Psoas muscle (tissue), 8 donors: ENCODE measurements at places on chromosomes 11 and 22. TPM values are rescaled to one million over a fixed set of nuclear protein-coding genes. Genes with fewer than 3 reads are reported as not detected.
A peak's percentile ranks its signal among the peaks of the same experiment; 100 is the strongest.

The SMDT1 gene
- total RNA-seq = 123 TPM

- DNase-seq = no peak
These were observed 12.1 kb upstream of the BLID start for GRCh38 chr11:122128146-122128545.

GRCh38 chr11:120637131-120637530 lies 125.6 kb downstream of the GRIK4 start:
- DNase-seq = no peak

DNA sequence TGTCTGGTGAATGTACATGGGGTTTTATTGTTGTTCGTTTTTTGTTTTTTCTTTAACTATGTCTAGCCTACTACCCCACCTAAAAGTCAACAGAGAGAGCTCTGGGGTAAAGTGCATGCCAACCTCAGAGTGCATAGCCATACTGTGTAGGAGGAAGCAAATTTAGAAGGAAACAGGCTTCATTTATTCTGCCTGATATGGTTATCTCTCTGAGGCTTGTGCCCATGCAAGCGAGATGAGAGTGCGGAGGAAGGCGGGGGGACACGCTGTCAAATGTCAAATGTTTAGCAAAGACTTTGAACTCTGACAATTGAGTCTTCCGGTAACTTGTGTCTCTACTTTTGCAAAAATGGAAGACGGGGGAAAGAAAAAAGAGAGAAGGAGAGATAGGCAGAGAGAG lies 295.5 kb downstream of the ETS1 start:
- no peak for DNase-seq

The FLRT1 gene
- total RNA-seq = 0.08 TPM

- DNase-seq = no peak
These were observed 20.0 kb downstream of the CD82 start for GRCh38 chr11:44585421-44585820.

DNA sequence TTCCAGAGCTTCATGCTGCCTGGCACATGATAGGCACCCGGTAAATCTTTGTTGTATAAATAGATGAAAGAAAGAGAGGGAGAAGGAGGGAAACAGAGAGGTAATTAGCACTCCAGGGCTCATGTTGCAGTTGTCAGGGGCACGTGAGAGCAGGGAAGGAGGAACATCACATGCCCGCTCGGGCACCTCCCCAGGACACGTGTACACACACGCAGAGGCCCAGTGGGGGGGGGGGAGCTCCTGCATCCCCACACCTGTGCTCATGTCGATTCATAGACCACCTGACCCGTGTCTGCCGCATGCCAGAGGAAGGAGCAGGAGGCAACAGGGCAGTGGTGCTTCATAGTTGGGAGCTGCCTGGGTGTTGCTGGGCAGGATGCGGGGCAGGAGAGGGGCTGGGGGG lies 37.1 kb upstream of the NNMT start:
- peak; percentile 81 for DNase-seq

The DDTL gene
- 0.77 TPM for total RNA-seq

The FAM111B gene
- not detected for total RNA-seq

- DNase-seq = peak; percentile 70
These were observed 61.6 kb downstream of the LRP5 start for GRCh38 chr11:68373815-68374501.

- DNase-seq = no peak
These were observed 129.1 kb downstream of the SNX19 start for GRCh38 chr11:130787092-130787616.

The SYCE3 gene
- total RNA-seq = not detected

The OR5B21 gene
- not detected for total RNA-seq

- no peak for DNase-seq
These were observed 109.2 kb downstream of the MICAL3 start for GRCh38 chr22:17915188-17915587.

- no peak for DNase-seq
These were observed 111.0 kb downstream of the RAB38 start for GRCh38 chr11:88064097-88064705.

- DNase-seq = no peak
These were observed 57.0 kb upstream of the BIRC3 start for GRCh38 chr11:102260241-102260640.

DNA sequence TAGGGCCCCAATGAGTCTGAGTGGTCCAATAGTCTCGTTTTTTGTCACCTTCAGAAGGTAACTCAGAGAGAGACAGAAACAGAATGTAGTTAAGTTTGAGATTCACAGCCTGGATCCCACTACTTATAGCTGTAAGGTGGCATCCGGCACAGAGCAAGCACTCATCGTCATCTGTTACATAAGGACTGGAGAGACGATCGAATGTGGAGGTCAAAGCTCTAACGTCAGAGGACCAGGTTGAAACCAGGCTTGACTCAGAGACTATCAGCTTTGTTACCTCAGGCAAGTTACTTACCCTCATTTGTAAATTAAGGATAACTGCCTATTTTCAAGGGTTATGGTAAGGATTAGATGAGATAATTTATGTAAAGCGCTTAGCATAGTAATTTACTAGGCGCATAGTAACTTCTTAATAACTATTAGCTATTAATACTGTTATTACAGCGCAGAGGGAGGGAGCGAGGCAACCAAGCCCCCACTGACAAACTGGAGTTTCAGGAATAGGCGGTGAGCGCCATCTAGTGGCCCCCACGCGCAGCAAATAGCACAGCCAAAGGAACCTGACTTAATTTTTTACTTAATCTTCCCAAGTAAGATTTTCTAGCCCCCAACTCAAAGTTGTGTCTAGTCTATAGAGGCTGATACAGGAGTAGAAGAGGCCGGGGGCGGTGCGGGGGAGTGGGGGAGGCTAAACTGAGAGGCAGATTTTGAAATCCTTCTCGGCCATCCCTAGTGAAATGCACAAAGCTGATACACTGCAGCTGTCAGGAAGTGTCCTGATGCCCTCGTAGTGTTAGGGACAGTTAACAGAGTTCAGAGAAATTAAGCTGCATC lies 29.0 kb upstream of the API5 start:
- DNase-seq = no peak
